NCI-H2171 (cell line): ENCODE measurements at places on chromosomes 2 and 18.

DNA sequence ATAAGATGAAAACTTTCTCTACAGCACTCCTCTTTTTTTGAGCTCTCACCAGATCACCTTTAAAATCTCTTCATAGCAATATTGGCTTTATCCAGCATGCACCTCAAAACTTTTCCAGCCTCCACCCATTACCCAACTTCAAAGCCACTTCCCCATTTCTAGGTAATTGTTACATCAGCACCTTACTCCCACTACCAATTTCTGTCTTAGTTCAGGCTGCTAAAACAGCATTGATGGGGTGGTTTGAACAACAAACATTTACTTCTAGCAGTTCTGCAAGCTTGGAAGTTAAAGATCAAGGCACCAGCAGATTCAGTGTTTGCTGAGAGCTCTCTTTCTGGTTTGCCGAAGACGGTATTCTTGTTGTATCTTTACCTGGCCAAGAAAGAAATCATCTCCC is 114.0 kb upstream of the SLC39A10 start:
- no peak for DNase-seq

DNA sequence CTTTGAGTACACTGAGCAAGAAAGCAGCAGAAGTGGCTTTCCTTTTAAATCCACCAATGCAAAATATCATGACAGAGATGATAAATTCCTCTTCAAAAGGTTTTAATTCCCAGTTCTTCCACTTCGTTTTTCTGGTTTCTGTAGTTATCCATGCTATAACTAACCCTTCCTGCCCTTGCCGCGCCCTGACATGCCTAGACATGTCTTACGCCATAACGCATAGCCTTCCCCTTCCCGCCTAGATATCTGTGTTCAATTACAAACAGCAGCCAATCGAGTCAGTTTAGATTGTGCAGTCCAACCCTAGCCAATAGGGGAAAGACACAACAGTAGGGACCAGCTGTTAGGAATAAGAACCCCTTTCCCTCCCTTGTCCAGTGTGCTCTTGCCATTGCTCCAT is 16.1 kb downstream of the PRPF40A start:
- DNase-seq, result no peak

DNA sequence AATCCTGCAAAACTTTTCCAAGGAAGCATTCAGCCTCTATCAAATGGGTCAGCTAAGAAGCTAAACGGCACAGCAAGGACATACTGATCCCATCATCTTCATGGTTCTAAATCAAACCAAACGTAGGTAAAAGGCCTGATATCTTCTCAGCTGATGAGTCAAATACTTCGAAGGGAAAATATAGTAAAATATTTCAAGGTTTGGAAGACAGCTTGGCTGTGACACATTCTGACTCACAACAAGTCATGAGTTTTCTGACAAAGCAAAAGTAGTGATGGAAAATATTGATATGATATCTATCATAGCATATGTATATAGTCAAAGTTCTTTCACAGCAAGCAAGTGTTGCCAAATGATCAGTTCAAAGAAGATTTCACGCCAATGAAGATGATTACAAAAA is 31.5 kb downstream of the DOCK10 start:
- no peak for DNase-seq

DNA sequence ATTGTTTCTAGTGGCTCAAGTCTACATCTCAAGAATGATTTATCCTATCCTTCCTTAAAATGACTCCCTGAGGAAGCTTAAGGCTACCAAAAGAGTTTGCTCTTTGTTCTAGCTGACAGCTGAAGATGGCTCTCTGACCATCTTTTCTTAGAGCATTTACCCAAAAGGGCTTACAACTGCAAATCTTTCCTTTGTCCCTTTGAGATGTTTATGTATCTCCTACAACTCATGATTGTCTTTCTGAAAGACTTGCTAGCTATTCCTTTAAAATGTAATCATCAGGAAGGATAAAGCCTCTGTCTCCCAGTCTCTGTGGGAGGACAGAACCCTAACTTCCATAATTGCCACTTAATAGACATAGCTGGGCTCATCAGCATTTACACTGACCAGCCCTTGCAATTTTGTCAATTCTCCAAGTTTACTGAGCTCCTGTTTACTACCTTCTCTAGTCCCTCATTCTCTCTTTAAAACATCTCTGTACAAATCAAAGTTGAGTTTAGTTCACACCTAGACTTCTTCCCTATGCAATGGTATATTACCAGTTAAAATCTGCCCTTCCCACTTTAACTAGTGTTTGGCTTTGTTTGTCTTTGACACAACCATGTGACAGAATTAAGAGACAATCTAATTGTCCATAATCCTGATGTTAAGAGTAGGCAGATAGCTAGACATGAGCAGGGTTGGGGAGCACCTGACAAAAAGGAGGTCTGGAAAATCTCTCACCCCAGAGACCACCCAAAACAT is 188.2 kb downstream of the PTH2R start:
- no peak for DNase-seq

DNA sequence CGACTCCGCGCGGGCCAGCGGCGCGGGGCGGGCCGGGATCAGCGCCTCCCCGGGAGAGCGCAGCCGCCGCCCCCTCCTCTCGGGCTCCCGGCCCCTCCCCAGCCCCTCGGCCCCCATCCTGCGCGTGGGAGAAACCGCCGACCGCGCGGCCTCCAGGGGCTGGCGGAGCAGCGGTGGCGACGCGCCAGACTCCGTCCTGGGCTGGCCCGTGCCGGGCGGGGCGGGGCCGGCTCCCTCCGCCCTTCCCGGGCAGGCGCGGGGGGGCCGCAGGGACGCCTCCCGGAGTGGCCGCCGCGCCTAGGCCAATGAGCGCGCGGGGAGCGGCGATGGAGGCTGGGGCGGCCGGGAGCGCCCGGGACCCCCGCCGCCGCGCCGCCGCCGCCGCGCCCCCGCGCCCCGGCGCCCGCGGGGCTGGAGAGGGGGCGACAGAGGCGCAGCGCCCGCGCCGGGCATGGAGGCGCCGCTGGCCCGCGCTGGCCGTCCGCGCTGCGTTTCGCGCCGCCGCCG is 49.1 kb downstream of the KCNIP3 start:
- DNase-seq, result peak; percentile 18
